ENCODE measurements at places on chromosomes 3 and 15.

GRCh38 chr3:182726258-182727142 is 66.8 kb upstream of the ATP11B start:
- peak; percentile 34 for ATAC-seq

DNA sequence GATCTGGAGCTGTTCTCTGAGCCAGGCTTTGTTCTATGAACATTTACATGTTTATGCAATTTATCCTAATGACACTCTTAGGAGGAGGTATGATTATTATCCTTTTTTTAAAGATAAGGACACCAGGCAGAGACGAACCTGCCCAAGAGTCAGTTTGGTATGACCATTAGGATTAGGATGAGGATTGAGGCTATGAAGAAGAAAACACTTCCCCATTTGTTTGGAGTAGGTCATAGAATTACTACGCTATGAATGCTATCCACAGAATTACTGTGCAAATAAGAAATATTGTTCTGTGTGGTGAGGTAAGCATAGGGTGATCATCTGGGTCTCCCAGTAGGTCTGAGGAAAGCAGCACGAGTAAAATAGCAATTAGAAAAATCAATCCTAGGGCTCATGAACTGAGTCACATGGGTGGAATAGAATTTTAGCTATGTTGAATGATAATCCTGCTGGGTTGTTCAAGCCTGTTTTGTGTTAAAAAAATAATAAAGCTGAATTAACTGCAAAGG is 23.9 kb downstream of the EIF4E3 start:
- no peak for ATAC-seq

DNA sequence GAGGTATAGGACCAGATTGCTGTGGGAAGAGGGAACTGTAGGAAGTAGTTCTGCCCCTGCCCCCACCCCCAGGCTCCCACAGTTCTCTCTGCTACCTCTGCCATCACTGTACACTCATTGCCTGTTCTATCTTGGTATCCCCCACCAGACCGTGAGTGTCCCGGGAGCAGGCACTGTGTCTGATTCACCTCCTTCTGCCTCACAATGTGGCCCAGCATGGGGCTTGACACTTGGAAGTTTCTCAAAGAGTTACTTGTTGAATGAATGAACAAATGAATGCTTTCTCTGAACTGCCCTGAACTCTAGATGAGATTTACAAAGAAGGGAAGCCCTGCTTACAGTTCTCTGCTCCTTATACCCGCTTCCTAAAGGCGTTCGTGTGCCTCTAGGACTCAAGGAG is 27.1 kb upstream of the PIK3CB start:
- ATAC-seq: peak; percentile 32

- no peak for ATAC-seq
These were observed 27.3 kb upstream of the PARL start for GRCh38 chr3:183911763-183912506.

DNA sequence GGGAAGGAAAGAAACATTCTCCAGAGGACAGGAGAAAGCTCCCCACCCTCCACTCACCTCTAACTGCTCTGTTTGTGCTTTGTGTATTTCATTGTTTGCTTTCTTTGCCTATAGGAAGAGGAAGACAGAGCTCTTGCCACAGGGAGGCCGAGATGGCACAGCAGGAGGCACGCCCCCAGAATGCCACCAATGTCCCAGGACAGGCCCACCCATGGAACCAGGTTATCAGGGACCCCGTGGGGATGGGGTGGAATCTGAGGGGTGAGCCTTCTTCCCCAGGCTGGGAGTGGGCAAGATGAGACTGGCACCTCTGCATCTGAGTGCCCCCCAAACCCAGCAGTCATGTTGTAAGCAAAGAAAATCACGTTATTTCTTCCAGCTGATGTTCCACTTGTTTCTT is 155.8 kb downstream of the TBC1D2B start:
- ATAC-seq: no peak

GRCh38 chr15:81481346-81481745 is 107.3 kb upstream of the TMC3 start:
- ATAC-seq: no peak

- ATAC-seq: no peak
These were observed 1.9 kb downstream of the FNDC3B start for GRCh38 chr3:172040981-172041963.

DNA sequence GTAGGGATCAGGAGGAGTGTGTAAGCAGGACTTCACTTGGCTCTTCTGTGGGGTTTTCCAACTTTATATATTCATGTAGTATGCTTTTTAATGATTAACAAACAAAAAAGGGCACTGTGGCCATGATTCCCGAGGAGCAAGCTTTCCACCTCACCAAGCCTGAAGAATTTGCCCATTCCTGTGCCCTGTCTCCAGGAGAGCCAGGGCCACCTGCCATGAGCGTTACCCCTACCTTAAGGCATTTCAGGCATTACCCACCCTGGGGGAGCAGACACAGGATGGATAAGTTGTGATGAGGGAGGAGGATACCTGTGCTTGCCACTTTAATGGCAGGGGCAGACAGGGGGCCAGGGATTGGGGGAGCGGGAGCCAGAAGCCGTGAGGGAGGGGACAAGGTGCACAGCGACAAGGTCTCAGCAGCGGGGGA is 3.0 kb downstream of the TRPM1 start:
- ATAC-seq: no peak

DNA sequence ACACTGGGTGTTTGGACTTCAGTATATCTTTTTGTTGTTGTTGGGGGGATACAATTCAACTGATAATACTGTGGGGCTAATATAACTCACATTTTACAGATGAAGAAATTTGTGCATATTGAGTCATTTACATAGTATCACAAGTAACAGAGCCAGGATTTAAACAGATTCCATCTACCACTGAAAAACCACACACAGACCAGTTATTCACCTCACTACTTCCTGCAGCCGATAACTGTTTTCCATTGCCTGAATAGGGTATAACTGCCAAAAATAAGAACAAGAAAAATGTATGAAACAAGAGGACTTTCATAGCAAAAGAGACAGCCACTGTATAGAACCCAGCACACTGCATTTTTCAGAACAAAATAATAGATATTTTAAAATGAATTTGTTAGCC is 215.8 kb upstream of the CNTN6 start:
- ATAC-seq: no peak

DNA sequence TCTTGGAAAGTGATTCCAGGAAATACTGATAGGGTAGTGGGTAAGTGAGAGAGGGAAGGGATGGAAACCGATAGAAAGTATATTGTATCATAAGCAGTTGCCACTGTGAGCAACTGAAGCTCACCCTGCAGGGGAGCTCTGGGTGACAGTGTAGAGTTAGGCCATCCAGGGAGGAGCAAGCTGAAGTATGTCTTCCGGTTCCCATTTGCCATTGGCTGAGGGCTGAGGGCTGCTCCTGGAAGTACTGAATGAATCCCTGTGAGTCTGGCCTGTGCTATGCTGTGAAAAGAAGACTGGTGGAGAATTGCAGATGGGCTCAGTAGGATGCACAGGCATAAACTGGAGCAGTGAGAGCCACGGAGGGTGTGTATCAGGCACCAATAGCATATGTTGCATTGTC is 348.3 kb downstream of the MFSD1 start:
- no peak for ATAC-seq

Measured in SK-N-SH treated with all-trans-retinoic acid at 6 μM for 48 hours (cell line).